ENCODE measurements at places on chromosomes 11 and 22.
A peak's percentile ranks its signal among the peaks of the same experiment; 100 is the strongest.

- no peak for DNase-seq
Observed at GRCh38 chr11:1177020-1177770, 19.4 kb downstream of the MUC5AC start.

GRCh38 chr11:89487016-89487415, 4.2 kb downstream of the NOX4 start:
- DNase-seq: no peak

GRCh38 chr11:61598886-61599868, 18.3 kb upstream of the SYT7 start:
- peak; percentile 39 for DNase-seq

GRCh38 chr11:125871391-125872137, 15.9 kb upstream of the HYLS1 start:
- peak; percentile 80 for DNase-seq

DNA sequence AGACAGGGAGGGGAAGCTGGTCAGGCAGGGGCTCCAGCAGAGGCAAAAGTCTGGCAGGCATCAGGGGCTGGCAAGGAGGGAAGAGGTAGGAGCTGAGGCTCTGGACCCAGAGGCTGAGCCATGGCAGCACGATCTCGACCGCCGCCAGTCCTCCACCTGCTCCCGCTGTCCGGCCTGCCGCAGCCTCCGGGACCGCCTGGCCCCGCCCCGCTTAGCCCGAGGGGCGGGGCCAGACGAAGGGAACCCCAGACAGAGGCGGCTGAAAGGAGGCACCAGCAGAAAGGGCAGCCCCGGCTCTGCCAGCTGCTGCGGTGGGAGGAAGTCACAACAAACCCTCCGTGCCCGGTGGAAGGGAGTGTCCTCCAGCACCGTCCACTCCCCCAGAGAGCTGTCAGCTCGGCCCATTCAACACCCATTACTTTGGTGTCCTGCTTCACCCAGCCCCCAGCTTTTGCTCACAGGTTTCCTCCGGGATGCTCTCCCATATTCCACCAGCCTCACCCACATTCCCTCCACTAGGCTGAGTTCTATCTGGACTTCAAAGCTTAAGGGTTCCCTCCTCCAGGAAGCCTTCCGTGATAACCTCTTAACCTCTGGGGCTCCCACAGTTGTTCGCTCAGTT, at the start of gene MFNG:
TSS of gene MFNG (minus strand) at position 161 of the 622 bp plus-strand sequence. CDS start 207 bp downstream, outside the sequence.
- peak; percentile 79 for DNase-seq

- peak; percentile 67 for DNase-seq
Observed at GRCh38 chr11:43547430-43547831, 133.1 kb upstream of the HSD17B12 start.

DNA sequence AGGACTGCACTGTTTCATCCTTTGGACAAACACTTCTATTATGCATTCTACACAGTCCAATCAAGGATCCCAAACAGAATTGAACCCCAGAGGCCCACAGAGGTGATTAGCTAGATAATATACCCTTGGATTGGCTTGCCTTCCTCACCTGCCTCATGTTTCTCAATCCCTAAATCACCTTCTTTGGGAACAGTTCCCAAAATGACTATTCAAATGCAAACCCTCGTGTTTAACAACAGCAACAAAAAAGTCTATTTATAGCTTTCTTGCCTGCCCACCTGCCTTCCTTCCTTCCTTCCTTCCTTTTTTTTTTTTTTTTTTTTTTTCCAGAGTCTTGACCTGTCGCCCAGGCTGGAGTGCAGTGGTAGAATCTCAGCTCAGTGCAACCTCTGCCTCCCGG, 180.0 kb downstream of the CNTN5 start:
- no peak for DNase-seq

Measured in DMS53 (cell line).